ENCODE measurements at places on chromosomes 16 and 17.

DNA sequence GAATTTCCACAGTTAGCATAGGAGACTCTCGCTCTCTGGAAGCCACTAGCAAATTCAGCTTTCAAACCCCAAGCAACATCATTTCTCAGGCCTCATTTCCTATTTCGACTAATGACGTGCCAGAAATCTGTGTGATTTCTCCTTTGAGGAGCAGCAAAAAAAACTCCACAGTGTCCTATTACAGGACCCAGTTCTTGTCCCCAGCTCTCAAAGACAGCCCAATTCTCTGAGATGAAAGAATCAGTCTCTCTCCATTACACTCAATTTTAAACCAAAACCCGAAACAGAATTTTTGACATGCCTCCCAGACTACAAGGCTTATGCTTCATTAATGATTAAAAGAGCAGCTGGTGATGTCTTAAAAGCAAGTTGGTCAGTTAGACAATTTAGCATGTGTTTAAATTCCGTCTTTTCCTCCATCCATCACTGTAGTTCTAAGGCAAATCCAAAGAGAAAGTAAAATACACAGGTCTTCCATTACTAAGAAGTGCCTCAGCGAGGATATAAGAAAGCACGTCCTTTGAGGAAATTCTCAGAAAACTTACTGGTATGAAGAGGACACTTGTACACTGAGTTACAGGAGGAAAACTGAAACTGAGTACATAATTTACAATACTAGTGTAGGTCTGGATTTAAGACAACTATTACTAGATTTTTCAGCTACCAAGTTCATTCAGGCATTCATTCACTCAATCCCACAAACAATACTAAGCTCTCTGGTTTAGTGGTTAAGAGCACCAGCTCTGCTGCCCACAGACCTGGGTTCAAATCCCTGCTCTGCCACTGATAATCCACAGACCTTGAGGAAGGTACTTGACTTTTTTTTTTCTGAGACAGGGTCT lies 12.5 kb downstream of the TOM1L2 start:
- peak; percentile 66 for DNase-seq

DNA sequence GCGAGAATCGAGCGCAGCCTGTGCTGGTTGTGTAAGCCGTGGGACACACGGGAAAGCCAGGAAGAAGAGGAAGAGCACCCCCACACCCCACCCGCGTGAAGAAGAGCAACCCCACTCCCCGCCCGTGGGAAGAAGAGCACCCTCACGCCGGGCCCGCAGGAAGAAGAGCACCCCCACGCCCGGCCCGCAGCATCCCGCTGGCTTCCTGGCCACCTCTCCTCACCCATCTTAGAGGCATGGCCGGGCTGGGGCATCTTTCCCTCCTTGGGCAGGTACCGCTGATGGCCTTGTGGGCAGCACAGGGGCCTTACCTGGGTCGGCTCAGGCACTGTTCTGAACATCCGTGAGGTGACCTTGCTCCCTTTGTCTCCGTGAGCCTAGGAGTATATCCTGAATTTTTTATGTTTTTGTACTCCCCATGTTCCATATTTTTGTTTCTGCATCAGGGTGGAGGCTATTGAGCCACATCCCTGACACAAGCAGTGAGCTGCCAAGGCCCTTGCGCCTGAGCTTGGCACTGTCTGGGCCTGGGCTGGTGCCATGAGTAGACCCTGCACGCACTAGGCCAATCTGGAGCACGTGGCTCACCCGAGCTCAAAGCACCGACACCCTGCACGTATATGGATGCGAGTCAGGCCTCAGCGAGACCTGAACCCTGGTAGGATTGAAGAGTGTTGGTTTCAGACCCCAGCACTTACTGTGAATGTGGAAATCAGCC lies 71.4 kb upstream of the KCTD5 start:
- DNase-seq: no peak

GRCh38 chr16:85616607-85617321 lies 3.6 kb downstream of the GSE1 start:
- no peak for DNase-seq

- DNase-seq: no peak
Measured at GRCh38 chr17:5832886-5833285, 237.3 kb upstream of the WSCD1 start.

- no peak for DNase-seq
Measured at GRCh38 chr17:64024215-64024654, 3.8 kb upstream of the ICAM2 start.

GRCh38 chr16:90031186-90031930 lies 12.1 kb upstream of the DBNDD1 start:
- no peak for DNase-seq

GRCh38 chr16:59545721-59546120 lies 811.6 kb upstream of the GOT2 start:
- DNase-seq: no peak

DNA sequence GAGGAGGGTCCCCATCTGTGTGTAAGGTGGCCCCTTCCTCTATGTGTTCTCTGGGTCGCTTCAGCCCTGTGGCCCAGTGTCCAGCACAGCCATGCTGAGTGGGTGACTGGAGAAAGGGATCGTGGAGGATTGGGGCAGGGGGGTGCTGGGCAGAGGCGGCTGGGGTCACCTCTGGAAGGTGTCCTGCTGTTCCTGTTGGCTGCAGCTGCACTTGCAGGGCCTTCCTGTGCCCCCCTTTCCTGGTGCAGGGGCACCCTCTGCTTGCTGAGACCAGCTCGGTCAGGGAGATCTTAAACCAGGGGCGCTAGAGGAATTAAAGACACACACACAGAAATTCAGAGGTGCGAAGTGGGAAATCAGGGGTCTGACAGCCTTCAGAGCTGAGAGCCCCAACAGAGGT lies 11.1 kb downstream of the IL32 start:
- DNase-seq: no peak

- no peak for DNase-seq
Measured at GRCh38 chr16:87344931-87345631, 27.9 kb upstream of the C16orf95 start.

DNA sequence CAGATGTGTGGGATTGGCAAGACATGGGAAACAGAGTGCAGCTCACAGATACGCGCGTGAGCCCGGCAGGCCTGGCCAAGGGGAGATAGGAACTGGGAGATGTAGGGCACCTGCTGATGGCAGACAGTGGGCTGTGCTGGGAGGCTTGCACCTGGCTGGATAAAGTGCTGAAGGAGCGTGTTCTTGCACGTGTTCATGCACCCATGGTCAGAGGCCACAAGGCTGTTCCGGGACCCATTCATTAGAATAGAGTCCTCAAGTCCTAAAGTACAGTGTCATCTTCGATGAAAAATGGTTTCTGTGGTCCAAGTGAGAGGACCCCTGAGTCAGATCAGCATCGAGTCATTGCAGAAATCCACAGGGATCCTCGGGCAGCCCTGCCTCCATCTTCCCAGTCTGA lies 236.4 kb downstream of the CCDC182 start:
- no peak for DNase-seq

- no peak for DNase-seq
Measured at GRCh38 chr17:79066963-79067362, 7.7 kb upstream of the ENGASE start.

- no peak for DNase-seq
Measured at GRCh38 chr17:31400481-31400950, 9.0 kb downstream of the RAB11FIP4 start.

- DNase-seq: no peak
Measured at GRCh38 chr16:53611179-53611696, 92.4 kb downstream of the RPGRIP1L start.

- no peak for DNase-seq
Measured at GRCh38 chr16:31745900-31746299, 127.7 kb upstream of the ZNF267 start.

- DNase-seq: no peak
Measured at GRCh38 chr17:5762191-5762590, 177.9 kb upstream of the NLRP1 start.

- DNase-seq: no peak
Measured at GRCh38 chr17:4448197-4448980, 14.6 kb downstream of the SPNS3 start.

- no peak for DNase-seq
Measured at GRCh38 chr17:71765437-71765836, 355.4 kb upstream of the SOX9 start.

Measured in right lung (tissue), 10 donors.